ENCODE measurements at places on chromosomes 5 and 9.

DNA sequence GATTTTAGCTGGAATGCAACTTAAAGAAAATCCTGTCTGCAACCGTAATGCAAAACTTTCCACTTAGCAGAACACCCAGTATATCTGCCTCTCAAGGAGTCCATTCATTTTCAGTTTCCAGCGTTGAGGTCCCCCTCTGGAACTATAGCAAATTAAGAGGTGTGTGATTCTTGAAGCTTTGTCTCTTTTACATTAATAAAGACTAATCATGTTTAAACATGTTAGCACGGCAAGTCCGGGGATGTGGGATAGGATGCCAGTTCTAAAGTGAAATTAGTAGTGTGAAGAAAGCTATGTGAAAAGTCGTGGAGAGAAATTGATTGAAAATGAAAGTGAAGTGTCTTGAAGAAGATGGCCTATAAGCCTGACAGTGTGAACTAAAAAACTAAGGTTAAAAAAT lies 429.1 kb downstream of the NR2F1-AS1 start:
- DNase-seq = no peak

DNA sequence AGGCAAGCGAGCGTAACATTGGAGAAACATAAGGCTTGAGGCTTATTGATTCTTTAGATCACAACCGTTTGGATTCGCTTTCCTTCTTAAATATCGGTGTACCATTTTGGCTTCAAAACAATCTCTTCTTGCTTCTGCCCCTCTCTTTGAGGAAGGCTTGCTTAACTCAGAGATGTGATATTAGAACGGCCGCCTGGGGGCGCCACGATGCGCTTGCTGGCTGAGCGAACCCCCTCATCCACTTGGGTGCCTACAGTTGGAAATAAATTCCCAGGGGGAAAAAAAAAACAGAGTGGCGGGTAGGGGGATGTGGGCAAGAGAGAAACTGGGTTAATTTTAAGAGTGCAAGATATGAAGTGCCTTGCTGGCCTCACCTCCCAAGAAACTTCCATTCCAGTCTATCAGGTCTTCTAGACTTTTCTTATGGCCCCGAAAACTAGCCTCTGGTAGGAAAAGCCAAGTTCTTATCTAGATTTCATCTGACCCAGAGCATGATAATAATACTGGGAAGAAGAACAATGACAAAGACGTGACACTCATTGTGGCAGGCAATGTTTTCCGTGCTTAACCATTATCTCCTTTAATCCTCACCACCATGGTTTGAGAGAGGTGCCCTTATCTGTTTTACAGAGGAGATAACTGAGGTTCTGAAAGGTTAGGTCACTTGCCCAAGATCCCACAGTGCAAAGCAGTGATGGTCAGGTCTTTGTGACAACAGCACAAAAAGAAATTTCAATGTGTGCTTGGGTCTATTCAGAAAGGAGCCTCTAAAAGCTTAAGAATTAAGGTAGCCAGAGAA lies 115.8 kb downstream of the DPYSL3 start:
- no peak for DNase-seq

- DNase-seq = no peak
Measured at GRCh38 chr9:127574072-127574993, 37.7 kb upstream of the STXBP1 start.

DNA sequence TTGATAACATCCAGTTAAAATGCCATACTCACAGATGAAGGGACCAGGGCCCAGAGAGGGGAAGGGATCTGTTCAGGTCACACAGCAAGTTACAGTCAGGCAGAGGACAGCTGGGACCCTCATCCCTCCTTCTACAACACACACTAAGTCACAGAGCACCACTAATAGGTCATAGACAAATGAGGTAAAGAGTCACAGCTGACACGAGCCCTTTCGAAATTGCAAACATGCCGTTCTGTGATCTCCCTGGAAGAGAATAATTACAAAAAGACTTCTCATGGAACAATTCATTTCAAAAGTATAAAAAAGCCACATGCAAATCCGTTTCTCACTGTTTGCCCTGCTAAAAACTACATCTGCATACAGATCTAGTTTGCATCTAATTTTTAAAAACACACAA lies 15.5 kb downstream of the IGFBPL1 start:
- no peak for DNase-seq

- DNase-seq = no peak
Measured at GRCh38 chr5:14129123-14129522, 14.0 kb upstream of the TRIO start.

DNA sequence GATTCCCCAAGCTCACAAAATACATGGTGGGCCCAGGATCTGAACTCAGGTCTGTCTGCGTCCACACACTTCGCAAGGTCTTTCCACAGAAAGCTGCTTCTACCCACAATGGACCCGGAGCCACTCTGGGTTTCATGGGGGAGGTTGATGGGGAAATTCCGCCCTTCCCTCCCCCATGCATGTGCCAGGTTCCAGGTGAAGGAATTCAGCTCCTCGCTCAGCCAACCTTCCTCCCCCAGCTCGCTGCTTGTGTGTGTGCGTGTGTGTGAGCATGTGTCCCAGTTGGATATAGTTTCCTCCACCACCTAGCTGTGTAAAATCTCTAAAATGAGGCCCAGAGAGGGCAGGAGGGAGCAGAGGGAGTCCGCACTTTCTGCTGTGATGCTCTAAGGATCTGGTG lies 1.0 kb downstream of the PTGS1 start:
- no peak for DNase-seq

GRCh38 chr9:132923346-132923902 lies 21.0 kb downstream of the TSC1 start:
- no peak for DNase-seq

DNA sequence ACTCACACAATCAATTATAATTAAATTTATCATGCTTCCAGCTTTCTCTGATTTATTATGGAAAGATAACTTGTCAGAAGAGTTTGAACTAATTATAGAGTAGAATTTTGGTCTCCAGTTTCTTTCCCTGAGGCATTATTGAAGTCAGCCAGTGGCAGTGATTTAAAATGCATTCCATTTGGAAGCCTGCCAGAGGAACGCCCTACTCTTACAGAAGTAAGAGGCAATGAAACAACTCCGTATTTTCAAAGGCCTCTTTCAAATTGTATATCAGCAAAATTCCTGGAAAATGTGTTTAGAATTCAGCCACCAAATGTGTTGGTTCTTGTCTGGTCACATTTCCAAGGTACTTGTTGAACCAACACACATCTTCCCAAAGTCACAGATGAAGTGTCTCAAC lies 640.9 kb downstream of the SEMA5A start:
- no peak for DNase-seq

DNA sequence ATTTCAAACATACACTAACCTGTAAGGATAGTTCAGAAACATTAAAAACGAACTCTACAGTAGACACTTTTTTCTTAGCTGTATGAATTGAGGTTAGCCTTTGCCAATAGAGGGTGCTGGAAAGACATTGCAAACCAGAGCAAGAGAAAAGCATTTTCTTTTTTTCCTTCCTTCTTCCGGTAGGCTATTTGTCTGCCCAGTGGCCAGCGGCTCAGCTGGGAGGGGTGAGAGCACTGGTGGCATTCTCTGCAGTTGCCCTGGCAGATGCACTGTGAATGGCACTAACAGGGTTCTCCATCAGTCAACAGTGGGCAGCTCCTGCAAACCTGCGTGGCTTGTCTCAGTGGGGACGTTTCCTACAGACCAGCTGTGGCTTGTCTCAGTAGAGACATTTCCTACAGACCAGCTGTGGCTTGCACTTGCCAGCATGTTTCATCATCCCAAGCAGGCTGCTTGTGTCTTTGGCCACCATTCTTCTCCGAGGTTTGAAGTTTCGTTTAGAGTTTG lies 984.5 kb upstream of the CDH18 start:
- no peak for DNase-seq

- DNase-seq = no peak
Measured at GRCh38 chr5:44881266-44881665, 72.5 kb downstream of the MRPS30 start.

DNA sequence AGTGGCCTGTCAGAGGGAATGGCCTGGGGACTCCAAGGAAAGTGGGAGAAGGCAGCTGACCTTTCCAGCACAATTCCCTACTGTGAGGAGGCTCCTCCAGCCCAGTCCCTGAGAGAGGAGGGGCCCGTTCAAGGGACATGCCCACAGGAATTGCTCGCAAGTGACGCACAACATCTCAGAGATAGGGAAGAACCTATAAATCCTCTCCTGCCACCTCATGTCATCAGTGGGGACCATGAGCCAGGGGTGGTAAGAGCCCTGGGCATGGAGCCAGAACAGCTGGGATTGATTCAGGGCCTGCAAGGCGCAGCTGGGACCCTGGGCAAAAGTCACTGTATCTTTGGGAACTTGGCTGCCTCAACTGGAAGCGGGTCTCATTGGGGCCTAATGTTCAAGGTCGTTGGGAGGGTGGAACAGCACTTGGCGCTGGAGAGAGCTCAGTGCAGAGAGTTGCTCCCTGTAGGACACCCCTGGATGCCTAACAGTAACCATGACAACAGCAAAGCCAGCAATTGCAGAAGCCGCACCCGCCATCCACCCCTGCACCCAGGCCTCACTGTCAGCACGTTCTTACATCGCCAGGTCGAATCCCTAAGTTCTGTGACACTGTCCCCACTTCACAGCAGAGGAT lies 41.3 kb upstream of the ORM1 start:
- no peak for DNase-seq

- DNase-seq = no peak
Measured at GRCh38 chr5:138448481-138449398, 9.9 kb downstream of the REEP2 start.

- DNase-seq = no peak
Measured at GRCh38 chr5:39219437-39219836, at the start of gene FYB1. FYB1 (minus strand) TSS chr5:39219563; CDS start chr5:39202960, 16,603 bp downstream.

- DNase-seq = no peak
Measured at GRCh38 chr5:96743065-96743768, 64.5 kb downstream of the ERAP1 start.

DNA sequence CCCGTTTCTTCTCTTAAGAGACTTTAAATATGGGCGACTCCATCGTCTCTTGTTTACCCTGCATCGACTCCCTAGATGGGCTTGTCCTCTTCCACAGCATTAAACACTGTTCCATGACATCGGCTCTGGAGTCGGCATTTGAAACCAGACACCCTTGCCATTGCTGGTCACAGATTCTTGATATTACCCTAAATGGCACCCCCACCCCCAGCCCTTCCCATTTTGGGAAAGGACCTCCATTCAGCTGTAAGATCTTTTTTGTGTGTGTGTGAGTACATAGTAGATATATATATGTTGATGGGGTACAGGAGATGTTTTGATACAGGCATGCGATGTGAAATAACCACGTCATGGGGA lies 51.1 kb upstream of the SH3PXD2B start:
- DNase-seq = no peak

GRCh38 chr5:181192337-181193046 lies 12.5 kb downstream of the TRIM7 start:
- no peak for DNase-seq

DNA sequence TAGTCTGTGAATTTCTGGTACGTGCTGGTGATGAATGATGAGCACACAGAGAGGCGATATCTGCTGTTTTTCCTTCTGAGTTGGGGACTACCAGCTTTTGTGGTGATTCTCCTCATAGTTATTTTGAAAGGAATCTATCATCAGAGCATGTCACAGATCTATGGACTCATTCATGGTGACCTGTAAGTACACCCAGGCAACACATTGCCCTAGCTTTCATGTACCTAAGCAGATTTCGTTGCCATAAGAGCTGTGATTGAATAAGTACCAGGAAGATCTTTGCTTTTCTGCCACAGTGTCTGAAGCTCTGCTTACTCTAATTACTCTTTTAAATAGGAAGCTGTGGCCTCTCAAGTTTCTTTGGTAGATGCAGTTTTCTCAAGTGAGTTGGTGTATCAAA lies 397.8 kb downstream of the ARRDC3 start:
- no peak for DNase-seq

DNA sequence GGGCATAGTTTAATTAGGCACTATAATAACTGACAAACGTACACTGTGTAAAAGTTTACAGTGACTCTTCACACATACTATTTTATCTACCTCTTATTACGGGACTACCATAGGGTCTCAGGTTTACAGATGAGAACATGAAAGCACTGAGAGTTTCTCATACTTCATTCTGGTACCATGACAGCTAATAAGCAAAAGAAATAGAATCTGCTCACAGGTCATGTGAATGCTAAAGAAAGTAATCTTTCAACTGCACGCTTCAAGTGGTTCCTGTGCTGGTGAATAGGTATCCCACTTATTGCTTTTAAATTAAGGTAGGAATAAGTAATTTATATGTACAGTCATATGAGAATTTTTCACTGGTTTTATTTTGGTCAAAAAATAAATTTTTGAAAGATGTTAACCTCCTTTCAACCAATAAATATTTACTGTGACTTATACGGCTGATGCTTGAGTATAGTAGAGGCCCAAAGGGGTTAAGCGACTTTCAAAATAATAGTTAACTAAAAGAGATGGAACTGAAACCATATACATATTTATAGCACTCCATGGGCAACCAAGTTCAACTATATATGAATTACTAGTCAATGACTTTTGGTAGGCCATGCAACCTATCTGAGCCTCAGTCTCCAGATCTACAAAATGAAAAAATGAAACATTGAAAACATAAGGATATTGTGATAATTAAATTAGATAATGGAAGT lies 8.1 kb downstream of the CDKN2A start:
- no peak for DNase-seq

- DNase-seq = no peak
Measured at GRCh38 chr9:132669319-132669697, 475 bp downstream of the DDX31 start.

DNA sequence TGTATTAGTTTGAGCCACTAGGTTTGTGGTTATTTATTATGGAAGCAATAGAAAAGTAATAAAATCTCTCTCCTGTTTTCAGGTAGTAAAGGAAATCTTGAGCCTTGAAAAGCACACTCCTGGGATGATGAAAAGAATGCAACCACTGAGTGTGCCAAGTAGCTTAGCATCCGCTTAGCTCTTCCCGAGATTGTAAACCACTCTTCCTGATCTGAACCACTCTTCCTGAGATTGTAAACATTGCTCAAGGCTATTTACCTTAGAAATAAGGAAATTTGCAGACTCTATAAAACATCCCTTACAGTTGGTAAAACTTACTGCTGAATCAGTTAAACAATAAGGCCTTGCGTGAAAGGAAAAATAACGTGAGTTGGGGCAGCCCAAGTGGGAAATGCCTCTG lies 17.4 kb upstream of the IL33 start:
- DNase-seq = no peak

DNA sequence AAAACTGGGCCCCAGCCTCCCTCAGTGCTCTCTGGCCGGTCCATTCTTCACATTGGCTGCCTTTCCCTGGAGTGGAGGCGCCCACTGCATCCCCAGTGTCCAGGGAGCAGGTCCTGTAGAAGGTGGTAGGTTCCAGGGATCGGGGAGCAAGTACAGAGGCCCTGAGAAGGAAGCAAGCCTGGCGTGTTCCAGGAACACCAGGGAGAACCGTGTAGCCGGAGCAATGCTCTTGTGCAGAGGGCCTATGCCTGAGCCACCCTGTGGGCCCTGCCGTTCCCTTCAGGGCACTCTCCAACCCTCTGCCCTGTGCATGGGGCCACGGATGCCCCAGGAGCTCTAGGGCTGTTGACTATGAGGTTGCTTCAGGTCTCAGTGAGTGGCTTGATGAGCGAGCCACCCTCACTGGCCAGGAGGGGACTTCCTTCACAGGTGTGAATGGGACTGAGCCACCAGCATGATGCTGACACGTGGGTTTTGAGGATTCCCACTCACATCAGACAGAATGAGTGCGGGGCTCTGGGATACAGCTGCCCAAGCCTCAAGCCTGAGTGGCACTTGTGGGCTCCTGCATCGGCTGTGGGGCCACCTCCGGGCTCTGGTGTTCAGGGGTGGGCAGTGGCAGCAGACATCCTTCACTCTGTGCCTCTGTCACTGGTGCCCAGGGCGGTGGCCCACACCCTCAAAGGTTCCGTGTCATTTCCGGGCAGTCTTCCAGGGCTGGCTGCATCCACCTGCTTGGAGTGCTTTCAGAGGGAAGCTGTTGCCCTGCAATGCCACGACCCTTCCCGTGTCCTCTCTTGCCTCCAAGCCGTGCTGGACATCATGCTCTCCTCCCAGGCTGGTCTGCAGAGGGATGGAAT lies 54.4 kb downstream of the ADAMTS2 start:
- no peak for DNase-seq

Measured in CD4-positive, alpha-beta T cell treated with Interleukin-10 for 1 hour (primary cell).